Stimulated activated CD4-positive, alpha-beta T cell treated with anti-CD3 and anti-CD28 coated beads, Interleukin-15, amount 100 ng/mL, for 48 hours (primary cell): ENCODE measurements at places on chromosomes 4 and X.

- DNase-seq: no peak
Observed at GRCh38 chr4:19677211-19677610, 574.5 kb upstream of the SLIT2 start.

- no peak for DNase-seq
Observed at GRCh38 chr4:109303140-109303496, 660 bp upstream of the COL25A1 start.

GRCh38 chr4:104492183-104492771 lies 2.4 kb downstream of the CXXC4 start:
- DNase-seq: no peak

DNA sequence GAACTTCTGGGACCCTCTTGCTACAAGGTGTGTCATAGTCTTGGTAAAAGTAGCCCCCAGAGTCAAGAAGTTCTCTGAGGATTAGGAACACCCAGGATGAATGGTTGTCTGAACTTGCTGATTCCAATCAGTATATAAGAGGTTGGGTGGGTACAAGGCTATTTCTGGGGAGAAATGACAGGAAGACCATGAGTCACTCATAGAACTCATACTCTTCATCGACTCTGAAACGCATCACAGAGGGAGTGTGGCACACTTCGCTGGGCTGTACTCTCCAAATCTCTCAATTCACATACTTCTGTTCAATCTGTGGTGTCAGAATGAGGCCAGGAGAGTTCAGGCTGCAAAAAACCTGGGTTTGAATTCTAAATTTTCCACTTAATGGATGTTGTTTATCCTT lies 193.2 kb upstream of the LEF1 start:
- no peak for DNase-seq

GRCh38 chr4:43369036-43369594 lies 476.6 kb downstream of the GRXCR1 start:
- DNase-seq: no peak

- DNase-seq: no peak
Observed at GRCh38 chrX:152138388-152138784, at the start of gene MAGEA10. Gene MAGEA10 (minus strand): TSS chrX:152138577. CDS start chrX:152135620, 2,957 bp downstream.

DNA sequence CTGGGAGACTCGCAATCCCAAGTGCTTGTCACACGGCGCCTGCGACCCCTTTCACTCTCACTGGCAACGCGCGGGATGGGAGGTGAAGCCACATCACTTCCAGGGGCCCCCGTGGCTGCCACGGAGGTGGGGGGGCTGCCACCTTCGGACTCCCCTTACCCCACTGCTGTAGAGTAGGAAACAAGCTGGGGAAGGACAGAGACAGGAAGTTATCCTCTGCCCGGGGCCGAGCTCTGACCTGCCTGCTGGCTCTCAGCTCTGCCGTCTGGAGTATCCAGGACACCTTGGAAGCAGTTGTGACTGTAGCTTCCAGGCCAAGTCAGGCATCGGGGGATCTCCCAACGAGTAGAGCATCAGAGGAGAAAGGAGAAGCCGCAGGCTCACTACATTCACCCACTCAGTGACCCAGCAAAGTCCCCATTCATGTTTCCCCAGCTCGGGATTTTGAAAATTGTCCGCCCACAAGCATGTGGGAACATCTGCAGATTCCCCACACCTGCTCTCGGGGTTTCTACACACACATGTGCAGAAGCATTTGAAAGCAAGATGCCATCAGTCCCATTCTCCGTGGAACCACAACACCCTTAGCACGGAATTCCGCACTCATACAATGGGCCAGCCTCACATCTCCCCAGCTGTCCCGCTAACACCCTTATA lies 10.8 kb downstream of the PDZD4 start:
- no peak for DNase-seq

- no peak for DNase-seq
Observed at GRCh38 chr4:26404743-26405206, 84.0 kb downstream of the RBPJ start.

DNA sequence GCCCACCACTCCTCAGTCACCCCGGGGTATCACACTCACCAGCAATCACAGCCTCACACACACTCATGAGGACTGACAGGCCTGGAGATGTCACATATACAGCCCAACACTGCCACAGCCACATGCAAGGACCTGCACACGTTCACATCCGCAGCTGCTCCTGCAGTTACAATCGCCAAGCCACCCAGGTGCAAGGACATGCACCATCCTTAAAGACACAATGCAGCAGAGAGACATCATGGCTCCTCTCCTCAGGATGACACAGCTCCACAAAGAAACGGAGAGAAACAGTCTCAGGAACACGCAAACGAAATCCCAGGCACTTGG lies 1.1 kb downstream of the PCSK1N start:
- no peak for DNase-seq

- DNase-seq: no peak
Observed at GRCh38 chr4:95191537-95191936, 357.2 kb downstream of the UNC5C start.

DNA sequence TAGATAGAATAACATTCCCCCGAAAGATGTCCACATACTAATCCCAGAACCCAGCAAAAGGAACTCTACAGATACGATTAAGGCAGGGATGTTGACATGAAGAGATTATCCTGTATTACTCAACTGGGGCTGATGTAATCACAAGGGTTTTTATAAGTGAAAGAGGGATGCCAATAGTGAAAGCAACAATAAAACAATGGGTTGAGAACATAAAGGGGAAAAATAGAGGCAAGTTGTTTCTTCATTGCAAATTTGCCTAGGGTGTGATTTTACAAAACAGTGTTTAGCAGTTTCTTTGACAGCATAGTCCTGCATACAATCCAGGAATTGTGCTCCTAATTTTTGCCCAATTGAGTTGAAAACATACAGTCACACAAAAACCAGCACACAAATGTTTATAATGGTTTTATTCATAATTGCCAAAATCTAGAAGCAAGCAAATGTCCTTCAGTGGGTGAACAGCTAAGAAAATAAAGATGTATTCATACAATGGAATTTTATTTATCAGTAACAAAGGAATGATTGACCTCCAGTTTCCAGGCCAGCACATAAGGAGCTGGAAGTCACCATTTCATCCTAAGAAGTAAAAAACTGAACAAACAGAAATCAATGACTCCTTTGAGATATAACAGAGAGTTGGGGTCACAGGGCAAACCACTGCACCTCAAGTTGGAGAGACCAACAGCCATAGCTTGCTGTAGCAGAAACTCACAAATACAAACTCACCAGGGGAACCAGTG lies 107.2 kb downstream of the CENPC start:
- DNase-seq: no peak

GRCh38 chr4:82705928-82706300 lies 92.7 kb downstream of the SCD5 start:
- DNase-seq: no peak

DNA sequence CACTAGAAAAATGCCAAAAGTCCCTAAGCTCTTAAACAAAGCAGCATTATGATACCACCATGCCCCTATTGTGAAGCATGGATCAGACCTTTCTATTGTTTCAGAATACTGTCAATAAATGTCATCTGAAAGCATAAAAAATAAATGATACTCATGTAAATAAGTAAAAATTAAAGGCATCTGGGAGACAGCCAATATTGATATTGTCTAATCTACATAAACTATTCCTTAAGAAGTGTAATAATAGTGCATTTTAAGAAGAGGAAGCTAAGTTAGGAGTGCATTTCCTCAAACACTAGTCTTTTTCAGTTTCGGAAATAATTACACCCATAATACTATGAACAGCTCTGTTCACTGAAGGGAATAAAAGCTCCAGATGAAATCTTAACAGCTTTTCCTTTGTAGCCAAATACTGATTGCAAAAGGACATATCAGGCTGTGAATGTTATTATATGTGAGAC lies 181.6 kb downstream of the SPOCK3 start:
- DNase-seq: no peak

GRCh38 chrX:56729152-56729850 lies at the start of gene NBDY:
Gene NBDY (plus strand): TSS chrX:56729243. CDS start chrX:56729354, 111 bp downstream.
- DNase-seq: peak; percentile 13

GRCh38 chr4:168221301-168221700 lies 97.3 kb downstream of the DDX60 start:
- DNase-seq: no peak

- no peak for DNase-seq
Observed at GRCh38 chrX:118901991-118902390, 72.4 kb upstream of the LONRF3 start.

DNA sequence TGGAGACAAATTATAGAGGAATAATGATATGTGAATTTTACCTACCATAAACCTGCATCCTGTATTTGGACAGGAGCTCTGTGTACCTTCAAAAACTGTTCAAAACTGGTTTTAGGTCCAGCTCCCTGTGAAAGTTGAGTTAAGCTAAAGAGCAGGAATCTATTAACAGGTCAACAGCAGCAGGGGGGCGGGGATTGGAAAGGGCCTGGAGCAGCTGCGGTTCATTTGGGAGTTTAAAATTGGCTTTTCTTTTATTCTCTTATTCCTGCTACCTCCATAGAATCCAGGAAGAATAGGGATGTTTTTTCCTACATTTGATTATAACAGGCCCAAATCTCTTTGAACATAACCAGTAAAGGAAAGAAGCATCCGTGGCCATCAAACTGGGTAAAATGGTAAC lies 23.8 kb downstream of the SHROOM3 start:
- DNase-seq: no peak

GRCh38 chr4:14615671-14616070 lies 386.6 kb upstream of the CPEB2 start:
- no peak for DNase-seq

DNA sequence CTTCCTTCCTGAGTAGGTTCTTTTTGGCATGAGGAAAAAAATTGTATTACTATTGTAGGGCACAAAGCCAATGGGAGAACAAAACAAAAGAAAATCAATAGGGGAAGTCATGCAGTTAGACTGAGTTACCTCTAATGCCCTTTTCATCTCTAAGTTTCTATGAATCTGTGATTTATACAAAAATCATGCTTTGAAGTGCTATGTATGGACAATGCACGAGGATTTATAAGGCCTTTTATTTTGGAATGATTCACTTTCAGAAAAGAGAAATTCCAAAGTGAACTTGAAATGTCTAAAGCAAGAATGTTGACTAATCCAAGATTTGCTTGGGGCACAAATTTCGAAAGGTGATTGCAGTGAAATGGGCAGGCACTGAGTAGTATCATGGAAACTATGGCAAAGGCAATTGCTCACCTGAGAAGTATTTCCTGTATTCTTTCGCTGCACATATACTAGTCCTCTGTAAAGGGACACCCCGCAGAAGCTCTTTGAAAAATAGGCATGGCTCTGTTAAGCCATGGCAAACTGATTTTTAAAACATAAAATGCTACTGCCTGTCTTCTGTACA lies 52.8 kb downstream of the ADGRG4 start:
- DNase-seq: no peak

DNA sequence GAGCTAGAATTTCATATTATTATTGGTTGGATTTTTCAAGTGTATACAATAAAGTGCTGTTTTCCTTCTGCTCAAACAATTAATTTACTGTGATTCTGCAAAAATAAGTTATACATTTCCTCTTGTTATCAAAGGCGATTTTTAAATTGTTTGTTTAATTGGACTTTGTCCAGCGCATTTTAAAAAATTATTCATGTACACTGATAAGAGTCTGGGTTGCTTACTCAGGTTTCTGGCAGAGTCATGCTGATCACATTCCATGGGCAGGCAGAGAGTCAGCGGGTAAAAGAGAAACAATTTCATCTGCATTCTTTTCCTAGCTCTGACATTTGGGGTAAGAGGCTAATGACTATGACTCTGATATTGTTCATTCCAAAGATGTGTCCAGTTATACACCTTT lies 8.9 kb downstream of the FAT4 start:
- no peak for DNase-seq

DNA sequence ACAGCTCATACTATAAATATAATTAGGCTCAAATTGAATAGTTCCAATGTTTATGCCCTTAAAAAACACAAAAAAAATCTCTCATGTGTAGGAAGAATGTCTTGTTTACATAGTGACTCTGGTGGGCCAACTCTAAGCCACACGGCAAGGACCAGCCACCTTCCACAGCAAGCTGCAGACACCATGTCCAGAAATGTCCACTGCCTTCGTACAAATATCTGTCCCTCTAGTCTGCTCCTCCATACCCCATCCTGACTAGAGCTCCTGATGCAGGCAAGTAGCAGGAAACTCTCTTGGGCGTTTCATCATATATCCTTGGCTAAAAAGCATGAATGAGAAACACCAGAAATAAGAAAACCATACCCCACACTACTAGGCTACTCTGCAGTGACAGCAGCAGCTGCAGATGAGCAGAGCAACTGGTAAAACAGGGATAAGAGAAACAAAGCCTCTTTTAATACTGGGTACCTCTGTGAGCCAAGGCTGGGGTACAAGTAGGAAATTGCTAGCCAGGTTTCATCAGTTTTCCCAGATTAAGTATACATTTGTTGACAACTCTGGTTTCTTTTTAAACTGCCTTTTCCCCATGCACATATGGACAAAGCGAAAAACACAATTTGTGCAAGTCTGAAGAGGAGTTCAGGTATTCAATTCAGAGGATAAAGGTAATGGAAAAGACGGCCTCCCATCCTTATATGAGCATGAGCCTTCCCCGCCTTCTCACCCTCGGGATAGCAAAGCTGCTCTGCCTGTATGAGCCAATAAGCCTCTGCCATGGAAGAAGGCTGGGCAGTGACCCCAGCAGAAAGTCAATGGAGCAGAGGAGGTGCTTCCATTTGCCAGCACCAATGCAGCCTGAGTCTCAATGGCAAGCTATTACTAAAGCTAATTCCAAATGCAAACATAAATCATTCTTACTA lies 245.4 kb downstream of the DCLK2 start:
- no peak for DNase-seq

GRCh38 chr4:122632396-122633143 lies 11.7 kb upstream of the IL21 start:
- DNase-seq: no peak

GRCh38 chr4:24244663-24245490 lies 339.5 kb downstream of the DHX15 start:
- DNase-seq: no peak

DNA sequence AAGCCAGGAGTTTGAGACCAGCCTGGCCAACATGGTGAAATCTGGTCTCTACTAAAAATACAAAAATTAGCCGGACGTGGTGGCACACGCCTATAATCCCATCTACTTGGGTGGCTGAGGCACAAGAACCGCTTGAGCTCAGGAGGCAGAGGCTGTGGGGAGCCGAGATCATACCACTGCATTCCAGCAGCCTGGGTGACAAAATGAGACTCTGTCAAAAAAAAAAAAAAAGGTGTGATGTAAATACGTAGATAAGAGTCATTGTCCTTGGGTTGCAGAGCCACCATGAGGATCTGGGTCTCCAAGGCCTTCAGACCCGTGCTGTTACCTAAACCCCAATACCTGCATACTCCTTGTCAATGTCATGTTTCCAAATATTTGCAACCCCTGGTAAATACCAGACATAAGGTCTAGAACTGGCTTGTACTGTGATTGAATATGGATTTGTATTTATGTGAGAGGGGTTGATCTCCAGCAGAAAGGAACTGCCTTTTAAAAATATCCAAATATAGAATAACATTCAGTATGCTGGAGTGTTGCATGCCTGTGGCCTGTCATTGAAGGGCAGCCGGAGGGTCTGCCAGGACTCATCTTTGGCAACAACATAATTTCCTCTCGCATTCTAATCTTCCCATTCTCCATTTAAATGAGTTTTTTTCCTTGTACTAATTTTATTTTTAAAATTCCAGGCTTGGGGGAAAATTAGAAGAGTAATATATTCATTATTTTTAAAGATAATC lies 40.4 kb downstream of the ATXN3L start:
- DNase-seq: no peak

GRCh38 chrX:47707031-47707780 lies 48.2 kb upstream of the UXT start:
- DNase-seq: no peak
